ENCODE measurements at places on chromosomes 2 and 18.

DNA sequence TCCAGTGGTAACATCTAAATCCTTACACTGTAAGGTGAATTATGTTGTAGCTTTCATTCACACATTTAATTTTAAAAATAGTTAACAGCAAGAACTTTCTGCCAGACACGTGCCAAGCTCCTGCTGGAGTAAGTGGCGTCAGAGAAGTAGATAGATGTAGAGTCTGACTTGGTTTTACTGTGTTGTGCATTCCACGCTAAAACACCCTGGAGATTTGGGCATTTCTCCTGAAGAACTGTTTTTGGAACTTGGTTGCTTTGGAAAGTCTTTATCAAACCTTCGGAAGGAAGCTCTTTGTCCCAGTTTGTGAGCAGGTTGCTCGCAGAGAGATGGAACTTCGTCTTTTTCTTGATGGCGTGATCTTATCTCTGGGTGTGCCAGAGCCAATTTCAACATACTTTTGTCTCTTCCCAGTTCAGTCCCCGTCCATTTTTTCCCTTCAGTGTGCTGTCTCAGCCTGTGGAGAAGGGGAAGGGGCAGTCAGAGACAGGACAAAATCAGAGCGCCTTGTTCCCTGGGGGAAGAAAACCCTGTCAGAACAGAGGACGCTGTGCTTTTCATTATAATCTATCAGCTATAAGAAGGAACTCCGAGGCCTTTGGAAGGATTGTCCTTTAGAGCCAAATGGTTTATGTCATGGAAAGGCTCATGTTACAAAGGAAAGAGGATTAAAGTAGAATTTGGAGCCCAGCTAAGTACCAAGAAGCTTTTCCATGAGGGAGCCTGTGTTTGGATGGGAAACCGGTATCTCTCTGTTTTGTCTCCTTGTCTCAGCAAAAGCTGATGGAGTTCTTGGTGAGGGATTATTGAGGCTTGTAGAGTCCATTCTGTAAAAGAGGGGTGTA lies 18.9 kb downstream of the GRHL1 start:
- DNase-seq = no peak

DNA sequence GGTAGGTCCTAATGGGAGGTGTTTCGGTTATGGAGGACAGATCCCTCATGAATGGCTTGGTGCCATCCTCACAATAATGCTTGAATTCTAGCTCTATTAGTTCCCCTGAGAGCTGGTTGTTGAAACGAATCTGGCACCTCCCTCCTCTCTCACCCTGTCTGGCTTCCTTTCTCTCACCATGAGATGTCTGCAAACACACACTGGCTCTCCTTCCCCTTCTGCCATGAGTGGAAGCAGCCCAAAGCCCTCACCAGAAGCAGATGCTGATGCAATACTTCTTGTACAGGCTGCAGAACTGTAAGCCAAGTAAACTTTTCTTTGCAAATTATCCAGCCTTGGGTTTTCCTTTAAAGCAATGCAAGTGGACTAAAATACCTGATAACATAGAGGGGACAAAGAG lies 86.6 kb downstream of the RND3 start:
- no peak for DNase-seq

DNA sequence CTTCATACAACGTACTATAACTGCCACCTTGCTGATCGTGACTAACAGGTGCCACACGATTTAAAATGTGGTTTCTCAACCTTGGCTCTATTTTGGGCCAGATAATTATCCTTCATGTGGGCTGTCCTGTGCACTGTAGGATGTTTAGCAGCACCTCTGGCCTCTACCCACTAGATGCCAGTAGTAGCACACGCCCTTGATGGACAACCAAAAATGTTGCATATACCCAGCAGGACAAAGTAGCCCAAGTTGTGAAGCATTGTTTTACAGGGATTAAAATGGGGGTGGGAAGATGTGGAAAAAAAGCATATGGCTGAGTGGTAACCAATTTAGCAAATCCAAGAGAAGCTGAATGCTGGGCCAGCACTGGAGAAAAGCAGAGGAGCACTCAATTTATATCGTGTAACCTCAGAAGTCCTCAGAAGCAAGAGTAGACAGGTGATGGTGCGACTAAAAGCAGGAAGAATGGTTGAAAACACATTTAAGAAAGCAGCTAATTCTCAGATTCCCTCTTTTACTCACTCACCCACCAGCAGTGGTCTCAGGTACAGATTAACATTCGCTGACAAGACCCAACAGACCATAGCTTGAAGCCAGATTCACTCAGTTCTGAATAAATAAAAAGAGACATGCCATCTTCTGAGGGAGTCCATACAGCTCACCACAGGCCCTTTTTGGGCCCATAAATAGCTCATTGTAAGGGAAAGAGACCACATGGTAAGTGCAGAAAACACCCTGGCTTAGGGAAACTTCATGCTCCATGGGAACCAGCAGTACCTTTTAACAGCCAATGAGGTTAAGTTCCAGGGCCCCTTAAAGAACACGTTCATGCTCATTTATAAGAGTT lies 50.6 kb downstream of the RAPH1 start:
- DNase-seq = peak; percentile 5

- DNase-seq = no peak
Observed at GRCh38 chr2:144678736-144679135, 158.8 kb upstream of the ZEB2 start.

- DNase-seq = no peak
Observed at GRCh38 chr18:44937960-44938719, 257.5 kb downstream of the SETBP1 start.

GRCh38 chr2:63875131-63875527 lies 33.4 kb downstream of the UGP2 start:
- DNase-seq = no peak

GRCh38 chr2:150955231-150955630 lies 306.4 kb downstream of the RBM43 start:
- no peak for DNase-seq

- DNase-seq = no peak
Observed at GRCh38 chr18:57008001-57008686, 138.7 kb upstream of the BOD1L2 start.

DNA sequence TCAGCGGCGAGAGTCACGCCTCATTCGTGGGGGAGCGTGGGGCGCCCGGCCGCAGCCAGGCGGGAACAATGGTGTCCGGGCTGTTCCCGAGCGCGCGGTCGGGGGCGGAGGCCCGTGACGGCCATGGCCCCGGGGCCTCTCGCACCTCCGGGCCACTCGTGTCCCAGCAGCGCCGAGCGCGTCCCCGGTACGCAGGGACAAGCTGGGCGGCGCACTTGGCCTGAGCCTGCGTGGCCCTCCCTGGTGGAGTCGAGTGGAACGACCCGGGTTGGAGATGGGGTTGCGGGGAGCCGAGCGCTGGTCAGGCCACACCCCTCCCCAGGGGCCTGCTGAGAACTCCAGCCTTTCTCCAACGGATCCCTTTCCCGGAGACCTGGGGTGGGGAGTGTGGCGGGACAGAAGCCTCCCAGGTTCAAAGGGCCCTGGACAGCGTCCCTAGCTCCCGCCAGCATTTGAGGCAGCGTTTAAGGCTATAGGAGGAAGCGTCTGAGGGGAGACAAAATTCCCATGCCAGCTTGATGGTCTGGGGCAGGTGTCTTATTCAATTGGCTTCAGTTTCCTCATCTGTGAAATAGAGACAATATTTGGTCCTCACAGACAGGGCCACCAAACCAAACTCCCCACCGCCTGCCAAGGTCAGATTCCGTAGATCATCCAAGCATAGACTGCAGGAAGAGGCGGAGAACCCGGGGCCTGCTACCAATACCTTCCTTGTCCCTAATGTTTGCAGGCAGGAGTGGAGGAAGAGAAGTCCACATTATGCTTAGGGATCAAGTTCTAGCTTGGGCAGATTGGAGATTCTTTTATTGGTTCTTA lies 553 bp downstream of the CNDP2 start:
- DNase-seq = no peak

- DNase-seq = no peak
Observed at GRCh38 chr2:152055366-152056108, 43.3 kb downstream of the CACNB4 start.

GRCh38 chr2:36770542-36771287 lies 74.2 kb downstream of the VIT start:
- no peak for DNase-seq

GRCh38 chr18:51164342-51164741 lies 33.1 kb downstream of the MEX3C start:
- DNase-seq = no peak

DNA sequence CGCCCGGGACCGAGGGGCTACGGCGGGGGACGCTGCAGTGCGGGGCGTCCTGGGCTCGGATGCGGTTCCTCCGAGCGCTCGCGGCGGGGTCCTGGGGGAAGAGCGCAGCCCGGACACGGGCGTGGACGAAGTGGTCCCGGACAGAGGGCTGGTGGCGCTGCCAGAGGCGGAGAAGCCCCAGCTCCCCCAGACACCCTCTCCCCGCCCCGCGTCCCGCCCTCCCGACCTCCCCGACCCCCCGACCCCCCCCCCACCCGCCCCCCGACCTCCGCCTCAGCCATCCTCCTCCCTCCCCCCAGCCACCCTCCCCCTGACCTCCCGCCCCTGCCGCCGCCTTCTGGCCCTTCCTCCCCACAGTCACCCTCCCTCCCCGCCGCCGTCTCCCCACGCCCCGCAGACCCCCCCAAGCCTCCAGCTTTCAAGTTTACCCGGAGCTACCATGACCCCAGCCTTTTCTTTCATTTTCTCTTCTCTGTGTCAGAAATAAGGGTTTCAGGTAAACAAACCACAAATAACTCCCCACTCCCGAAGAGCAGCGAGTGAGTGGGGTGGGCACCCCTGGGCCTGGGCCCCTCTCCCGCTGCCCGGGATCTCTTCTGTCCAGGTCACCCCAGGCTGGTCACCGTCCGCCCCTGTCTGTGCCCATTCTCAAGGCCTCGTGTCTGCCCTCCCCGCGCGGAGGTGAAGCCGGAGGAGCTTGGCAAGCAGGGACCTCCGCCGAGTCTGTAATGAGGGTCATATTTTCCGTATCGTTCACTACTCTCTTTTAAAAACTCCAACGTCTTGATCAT lies 5.1 kb downstream of the NFATC1 start:
- no peak for DNase-seq

GRCh38 chr18:79720359-79720733 lies 40.7 kb downstream of the CTDP1 start:
- DNase-seq = no peak

DNA sequence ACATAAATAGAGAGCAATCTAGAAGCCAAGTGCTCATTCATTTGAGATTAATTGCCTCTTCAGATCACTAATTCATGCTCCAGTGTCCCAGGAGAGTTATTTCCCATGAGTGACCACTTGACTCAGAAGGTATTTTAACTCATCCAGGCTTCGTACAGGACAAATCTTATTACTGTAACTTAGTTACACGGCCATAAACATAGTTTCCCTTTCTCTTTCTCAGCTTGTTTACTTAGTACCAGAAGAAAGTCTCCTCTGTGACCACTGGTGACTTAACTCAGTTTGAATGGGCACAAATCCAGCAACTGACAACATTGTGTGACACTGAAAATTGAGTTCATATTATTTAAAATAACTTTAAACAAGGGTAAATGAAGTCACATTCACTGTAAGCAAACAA lies 25.3 kb downstream of the MMADHC start:
- DNase-seq = no peak

GRCh38 chr18:38464024-38464423 lies 898.4 kb upstream of the CELF4 start:
- DNase-seq = no peak

GRCh38 chr2:25528173-25528572 lies 145.2 kb downstream of the DTNB start:
- no peak for DNase-seq

DNA sequence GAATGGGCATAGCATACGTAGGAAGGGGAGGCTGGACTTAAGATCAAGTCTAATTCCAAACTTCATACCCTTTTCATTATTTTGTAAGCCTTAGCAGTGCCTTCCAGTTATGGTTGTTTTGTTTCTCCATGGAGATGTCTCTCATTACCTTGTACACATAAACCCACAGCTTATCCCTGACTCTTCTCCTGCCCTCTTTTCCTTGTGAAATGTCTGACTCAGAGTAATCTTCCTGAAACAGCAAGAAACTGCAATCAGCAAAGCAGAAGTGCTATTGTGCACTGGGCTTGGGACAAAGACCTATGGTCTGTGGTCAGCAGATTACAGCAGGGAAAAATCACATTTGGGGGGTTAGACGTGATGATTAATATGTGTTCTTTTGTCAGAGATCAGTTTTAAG lies 176.7 kb downstream of the IKZF2 start:
- no peak for DNase-seq

GRCh38 chr2:164722616-164723338 lies 101.5 kb upstream of the GRB14 start:
- DNase-seq = no peak

DNA sequence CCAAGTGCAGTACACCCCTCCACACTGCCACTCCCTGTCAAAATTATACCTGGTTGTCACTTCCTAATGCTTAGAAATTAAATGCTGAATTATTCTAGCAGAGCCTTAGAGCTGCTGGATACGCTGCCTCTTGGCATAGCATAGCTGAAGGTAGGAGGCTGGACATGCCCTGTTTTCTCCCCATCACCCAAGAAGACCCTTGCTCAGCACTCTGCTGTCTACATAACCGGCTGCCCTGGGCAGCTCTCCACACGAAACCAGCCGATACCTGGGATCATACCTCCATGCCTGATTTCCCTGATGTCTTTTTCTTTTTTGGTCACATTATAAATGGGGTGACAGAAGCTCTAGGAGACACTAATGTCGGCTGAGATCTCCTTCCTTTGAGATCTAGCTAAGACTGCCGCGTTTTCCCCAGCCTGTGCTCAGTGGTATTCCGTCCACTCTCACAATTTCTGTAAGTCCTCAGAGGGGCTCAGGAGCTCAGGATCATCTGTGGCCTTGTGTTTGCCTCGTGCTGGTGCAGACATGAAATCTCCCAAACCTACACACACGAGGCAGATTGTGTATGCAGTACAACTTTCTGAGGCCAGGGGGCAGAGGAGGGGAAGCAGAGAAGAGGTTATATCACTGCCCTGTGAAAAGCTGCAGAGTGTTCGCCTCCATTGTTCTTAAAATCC lies 13.5 kb upstream of the ZAP70 start:
- peak; percentile 25 for DNase-seq

DNA sequence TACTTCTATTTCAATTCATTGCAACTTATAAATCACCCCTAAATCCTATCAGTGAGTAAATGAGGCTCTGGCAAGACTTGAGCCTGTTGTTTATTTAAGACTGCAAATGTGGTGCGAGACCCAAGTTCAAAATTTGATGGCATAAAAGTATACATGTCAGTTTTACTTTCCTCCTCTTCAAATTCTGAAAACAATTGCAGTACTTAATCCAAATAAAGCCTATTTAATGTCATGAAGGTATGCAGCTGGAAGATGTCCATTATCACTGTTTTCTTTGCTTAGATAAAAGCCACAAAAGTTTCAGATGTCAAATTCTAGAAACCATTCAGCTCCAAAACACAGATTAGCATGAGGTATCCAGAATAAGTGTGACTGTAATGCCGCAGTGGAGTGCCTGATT lies 3.3 kb downstream of the APCDD1 start:
- no peak for DNase-seq

GRCh38 chr18:78769502-78770105 lies 210.0 kb upstream of the SALL3 start:
- DNase-seq = no peak

Measured in stimulated activated CD8-positive, alpha-beta memory T cell treated with anti-CD3 and anti-CD28 coated beads, Interleukin-7, amount 100 ng/mL, for 1 hour (primary cell).